ENCODE measurements at places on chromosomes 7 and 10.

GRCh38 chr7:117775801-117776200 lies 97.4 kb downstream of the CTTNBP2 start:
- DNase-seq, result no peak

DNA sequence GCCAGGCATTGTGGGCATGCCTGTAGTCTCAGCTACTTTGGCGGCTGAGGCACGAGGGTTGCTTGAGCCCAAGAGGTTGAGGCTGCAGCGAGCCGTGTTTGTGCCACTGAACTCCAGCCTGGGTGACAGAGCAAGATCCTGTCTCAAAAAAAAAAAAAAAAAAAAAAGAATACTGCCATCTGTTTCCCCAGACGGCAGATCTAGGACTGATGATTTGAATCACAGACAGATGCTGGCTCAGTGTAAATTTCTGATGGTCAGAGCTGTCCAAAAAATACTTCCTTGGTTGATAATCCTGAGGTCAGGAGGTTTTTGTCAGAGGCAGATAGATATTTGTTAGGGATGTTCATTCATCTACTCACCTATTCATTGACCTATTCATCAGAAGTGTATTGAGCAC lies 130.7 kb downstream of the REEP3 start:
- DNase-seq, result no peak

DNA sequence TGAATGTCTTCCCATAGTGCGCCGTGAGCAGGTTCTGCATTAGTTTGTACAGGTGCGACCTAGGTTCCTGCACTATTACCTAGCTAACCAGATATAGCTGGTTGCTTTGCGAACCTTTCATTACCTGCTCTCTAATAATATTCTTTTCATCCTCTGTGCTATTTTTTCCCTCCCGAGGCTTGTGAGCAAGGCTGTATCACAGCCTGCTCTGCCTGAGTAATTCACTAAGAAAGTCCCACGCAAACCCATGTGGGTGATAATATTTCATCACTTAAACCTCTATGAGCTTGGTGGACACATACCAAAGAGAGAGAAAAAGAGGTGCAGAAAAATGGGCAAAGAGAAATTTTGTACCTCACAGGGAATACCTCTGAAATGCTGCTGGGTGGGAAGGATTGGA lies 8.4 kb downstream of the INHBA start:
- no peak for DNase-seq

- DNase-seq, result no peak
Observed at GRCh38 chr7:141788296-141788695, 1.7 kb upstream of the TAS2R5 start.

GRCh38 chr10:69515699-69516259 lies 57.4 kb downstream of the NEUROG3 start:
- DNase-seq, result no peak

DNA sequence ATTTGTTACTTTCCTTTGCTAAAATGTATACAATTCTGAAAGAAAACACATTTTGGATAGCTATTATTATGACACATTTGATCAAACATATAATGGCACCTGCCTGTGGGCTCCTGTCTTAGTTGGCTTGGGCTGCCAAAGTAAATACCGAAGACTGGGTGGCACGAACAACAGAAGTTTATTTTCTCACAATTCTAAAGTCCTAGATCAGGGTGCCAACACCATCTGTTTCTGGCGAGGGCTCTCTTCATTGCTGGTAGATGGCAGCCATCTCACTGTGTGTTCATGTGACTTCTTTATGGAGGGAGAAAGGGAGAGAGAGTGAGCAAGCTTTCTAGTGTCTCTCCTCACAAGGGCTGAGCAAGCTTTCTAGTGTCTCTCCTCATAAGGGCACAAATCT lies 195.8 kb upstream of the FAM3C start:
- DNase-seq, result no peak

GRCh38 chr7:7554021-7554432 lies 12.7 kb upstream of the MIOS start:
- DNase-seq, result no peak

DNA sequence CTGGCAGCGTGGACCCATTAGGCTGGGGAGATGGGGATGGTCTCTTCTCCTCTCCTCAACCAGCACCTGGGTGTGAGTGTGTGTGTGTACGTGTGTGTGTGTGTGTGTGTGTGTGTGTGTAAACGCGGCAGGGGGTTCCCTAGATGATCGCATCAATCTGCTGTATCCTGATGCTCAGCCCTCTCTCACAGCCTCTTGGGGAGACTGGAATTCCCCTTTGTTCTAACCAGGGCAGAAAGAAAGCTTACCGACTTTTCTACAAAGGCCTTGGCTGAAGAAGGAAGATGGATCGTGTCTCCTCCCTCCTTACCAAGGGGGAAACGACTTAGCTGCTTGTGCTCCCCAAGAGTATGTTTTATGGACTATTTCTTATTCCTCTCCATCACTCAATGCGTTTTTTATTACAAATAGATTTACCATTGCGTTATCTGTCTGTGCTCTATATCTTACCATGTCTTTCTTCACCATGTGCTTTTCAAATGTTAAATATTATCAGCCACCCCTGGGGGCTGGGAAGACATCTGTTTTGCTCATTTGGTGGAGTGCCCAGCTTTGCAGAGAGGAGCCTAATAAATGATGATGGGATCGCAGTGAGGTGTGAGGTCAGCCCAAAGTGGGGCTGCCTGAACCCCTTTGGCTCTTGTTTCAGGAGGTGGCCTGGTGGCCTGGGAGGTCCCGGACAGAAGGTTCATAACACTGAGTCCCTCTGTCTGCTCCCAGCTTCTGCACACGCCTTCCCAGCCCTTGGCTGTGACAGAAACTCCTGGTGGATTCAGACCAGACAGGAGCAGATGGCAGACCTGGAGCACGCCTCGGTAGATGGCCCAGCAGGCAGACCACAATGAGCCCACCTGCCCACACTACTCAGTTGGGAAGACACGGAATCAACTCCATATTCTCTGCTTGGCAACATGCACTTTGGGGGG lies 262.0 kb downstream of the PRPF18 start:
- DNase-seq, result no peak
